ENCODE measurements at places on chromosomes 3 and 15.

GRCh38 chr3:52090933-52091468, 34.6 kb upstream of the DUSP7 start:
- DNase-seq = peak; percentile 54

- DNase-seq = no peak
Observed at GRCh38 chr15:96158938-96159337, 171.6 kb upstream of the NR2F2 start.

DNA sequence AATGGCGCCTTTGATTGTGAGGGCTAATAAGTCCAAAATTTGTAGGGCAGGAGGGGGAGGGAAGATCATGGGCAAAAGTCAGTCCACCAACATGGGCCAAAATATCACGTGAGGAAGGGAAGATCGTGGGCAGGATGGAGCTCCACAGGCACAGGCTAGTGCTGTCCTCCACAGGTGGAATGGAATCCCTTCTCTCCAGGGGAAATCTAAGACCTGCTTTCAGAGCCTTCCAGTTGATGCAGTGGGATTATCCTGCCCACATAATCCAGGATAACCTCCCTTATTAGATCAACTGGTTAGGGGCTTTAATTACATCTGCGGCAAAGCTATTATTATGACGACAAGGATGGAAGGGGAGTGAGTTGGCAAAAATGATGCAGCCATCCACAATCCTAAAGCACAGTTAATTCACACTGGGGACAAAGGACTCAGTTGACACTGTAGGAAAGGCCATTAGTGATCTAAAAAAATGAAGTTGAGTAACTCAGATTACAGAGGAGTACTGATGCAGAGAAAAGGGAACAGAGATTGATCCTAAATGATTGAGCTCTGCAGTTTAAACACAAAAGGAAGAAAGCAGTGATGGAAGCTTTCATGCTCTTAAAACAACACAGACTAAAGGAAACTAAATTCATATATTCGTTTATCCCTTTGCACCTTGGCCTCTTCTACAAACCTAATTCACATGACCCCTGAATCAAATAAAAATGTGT, 159.8 kb downstream of the AKAP13 start:
- no peak for DNase-seq

DNA sequence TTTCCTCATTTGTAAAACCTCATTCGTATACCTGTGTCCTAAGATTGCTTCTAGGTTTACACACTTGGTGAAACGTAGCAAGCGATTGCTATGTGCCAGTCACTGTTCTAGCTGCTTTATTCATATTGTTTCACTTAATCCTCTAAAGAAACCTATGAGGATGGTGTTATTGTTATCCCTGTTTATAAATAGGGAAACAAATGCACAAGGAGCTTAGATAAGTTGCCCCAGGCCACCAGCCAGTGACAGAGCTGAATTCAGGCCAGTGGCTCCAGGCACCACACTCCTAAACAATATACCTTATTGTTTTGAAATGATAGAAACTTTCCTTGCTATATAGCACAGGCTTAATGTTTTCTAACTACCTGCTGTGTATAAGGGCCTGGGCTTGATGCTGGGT, 44.0 kb downstream of the LPP start:
- no peak for DNase-seq

GRCh38 chr3:181999314-181999713, 287.6 kb downstream of the SOX2 start:
- no peak for DNase-seq

- DNase-seq = no peak
Observed at GRCh38 chr3:138070006-138070405, 45.4 kb downstream of the DZIP1L start.

- DNase-seq = no peak
Observed at GRCh38 chr15:57245130-57245529, 131.2 kb upstream of the CGNL1 start.

GRCh38 chr3:134033315-134033996, 3.7 kb upstream of the SLCO2A1 start:
- no peak for DNase-seq

GRCh38 chr15:89168316-89168833, 53.0 kb downstream of the RLBP1 start:
- no peak for DNase-seq

GRCh38 chr3:79161941-79162340, 605.9 kb downstream of the ROBO1 start:
- no peak for DNase-seq

DNA sequence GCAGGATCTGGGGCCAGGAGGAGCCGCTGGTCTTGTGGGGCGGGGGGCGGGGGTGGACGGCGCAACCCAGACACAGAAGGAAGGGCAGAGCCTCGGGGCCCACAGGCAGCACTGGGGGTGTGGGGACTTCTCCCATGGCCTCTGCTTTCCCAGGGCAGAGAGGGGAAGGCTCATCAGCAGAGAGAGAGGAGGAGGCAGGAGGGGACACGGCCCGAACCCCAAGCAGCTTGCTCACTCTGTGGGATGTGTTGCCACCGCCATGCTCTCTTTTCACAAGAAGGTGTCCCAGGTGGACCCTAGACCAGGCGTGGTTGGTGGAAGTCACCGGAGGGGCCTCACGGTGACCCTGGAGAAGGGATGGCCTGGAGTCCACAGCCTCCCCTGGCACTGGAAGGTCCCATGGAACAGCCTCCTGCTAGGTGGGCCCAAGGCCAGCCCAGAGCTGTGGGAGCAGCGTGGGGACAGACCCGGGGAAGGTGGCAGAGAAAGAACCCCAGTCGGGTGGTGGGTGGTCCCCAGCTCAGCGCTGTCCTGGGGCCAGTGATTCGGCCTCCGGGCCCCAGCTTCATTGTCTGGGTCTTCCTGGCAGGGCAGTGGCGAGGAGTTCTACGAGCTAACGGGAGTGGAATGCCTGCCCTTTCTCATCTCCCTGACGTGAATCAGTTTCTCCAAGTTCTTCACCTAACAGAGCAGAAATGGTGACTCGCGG, 46.8 kb upstream of the PCSK6 start:
- no peak for DNase-seq

DNA sequence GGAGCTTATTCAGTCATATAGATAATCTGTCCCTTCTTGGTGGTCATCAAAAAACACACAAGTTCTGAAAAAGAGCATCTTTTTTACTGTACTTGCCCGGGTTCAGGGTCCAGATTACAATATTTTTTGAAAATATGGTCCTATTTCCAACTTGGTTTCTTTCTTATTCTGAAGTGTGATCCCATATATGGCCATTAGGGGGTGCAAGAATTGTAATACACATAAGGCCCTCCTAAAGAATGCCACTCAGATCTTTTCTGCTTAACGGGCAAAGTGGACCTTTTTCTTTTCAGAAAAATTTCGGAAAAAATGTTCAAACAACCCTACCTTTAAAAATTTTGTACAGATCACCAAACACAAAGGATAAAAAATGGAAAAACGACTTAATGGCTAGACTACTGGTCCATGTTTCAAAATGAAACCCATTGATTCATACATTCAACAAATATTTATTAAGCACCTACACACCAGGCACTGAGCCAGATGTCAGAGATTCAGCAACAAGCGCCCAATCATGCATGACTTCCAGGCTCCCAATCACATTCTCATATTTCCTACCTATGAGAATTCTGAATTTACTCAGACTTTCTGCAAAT, 102.0 kb upstream of the MYRIP start:
- peak; percentile 20 for DNase-seq

DNA sequence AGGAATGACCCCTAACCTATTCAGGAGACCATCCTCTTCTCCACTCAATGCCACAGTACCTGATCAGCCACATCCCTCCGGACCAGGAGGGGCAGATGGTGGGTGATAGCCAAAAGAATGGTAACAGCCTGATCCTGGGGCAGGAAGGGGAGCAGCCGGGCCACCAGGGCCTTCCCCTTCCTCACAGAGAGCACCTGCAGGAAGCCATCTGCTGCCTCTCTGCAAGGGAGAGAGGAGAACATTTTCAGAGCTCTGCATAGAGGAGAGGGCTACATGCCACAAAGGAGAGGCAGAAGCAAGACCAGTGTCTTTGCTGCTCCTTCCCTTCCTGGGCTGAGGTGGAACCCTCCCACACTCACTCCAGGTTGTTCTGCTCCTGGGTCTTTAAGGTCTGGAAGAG, 5.5 kb upstream of the SPG11 start:
- no peak for DNase-seq

- DNase-seq = no peak
Observed at GRCh38 chr3:126556637-126557414, 1.9 kb downstream of the C3orf22 start.

- DNase-seq = no peak
Observed at GRCh38 chr3:9098716-9099675, 135.7 kb upstream of the RAD18 start.

DNA sequence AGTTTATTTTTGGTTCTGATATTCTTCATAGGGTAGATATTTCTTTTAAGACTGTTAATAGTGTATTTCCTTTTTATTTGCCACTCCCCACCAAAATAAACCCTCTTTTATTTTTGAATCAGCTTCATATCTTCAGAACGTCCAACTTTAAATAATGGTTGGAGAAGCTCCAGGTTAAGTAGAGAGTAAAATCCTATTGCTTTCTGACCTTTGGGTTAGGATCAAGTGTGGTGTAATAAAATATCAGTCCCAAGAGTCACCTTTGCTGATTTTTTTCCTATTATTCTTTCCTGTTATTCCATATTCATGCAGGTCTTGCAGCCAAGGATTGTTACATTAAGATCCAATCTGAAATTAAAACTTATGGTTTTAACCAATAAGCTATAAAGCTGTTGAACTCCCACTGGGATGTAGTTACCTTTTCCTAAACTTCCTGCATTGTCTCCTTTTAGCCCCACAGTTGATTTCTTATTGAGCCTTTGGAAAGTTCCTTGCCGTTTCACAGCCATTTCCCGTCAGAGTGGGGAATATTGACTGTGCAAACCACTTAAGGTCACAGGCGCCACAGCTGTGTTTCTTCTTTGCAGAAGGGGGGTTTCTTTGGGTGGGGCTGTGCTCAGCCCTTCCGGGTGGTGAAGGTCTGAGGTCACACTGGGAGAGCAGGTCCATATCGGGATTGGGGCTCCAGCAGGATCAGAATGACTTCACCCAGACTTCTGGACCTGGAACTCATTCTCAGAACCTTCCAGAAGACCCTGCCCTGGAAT, 287.3 kb upstream of the CTDSPL start:
- DNase-seq = no peak

DNA sequence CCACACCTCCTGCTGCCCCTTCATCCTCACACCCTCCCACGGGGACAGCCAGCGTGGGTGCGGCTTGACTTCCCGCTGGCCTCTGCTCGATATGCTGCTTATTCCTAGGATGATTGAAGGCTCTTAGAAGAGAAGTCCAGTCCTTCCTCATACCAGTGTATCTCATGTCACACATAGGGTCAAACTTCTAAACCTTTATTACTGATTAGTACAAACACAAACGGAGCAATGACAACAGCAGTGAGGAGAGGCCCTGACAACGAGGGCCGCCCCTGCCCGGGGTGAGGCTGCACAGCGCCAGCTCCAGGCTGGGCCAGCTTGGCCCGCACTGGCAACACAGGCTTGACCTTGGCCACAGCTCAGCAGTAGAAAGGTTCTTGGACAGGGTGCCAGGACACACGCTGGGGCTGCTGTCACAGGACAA, 3.7 kb downstream of the CIB1 start:
- DNase-seq = no peak

GRCh38 chr15:27864086-27864485, 235.0 kb downstream of the OCA2 start:
- DNase-seq = no peak

- DNase-seq = no peak
Observed at GRCh38 chr15:69075440-69075839, 60.9 kb downstream of the NOX5 start.

DNA sequence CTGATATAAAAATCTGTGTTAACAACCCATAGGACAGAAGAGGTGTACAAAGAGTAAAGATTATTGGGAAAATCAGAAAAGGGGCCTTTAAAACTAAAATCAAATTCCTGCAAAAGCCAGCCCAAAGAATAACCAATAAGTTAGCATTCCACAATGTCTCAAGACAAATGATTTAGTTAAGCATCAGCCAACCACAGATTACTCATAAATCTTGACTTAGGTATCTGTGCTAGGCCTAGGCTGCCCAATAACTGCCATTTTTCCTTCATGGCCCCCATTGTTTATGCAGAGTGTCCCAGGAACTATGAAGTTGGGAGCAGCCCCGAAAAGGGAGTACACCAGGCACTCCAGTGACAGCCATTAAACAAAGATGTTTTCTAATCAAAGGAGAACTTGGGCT, 7.4 kb downstream of the TRANK1 start:
- DNase-seq = no peak

DNA sequence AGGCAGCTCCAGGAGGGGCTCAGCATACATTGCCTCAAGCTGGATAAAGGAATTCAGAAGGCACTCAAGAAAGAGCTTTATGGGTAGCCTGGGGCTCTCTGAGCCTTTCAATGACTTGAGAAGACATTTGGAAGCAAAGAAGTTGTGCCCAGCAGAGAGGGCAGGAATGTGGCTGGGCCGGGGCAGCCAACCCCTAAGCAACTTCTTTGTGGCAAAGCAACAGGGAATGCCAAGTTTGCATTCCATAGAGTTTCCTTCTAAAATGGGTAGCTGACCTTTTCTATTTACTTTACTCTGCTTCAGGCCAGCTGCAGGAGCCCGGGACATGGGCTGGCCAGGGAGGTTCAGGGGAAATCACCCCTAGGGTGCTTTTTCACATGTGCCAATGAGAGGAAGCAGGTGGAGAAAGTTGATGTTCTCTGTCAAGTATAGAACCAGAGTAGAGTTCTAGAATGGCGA, 45.6 kb downstream of the CCDC12 start:
- DNase-seq = no peak

DNA sequence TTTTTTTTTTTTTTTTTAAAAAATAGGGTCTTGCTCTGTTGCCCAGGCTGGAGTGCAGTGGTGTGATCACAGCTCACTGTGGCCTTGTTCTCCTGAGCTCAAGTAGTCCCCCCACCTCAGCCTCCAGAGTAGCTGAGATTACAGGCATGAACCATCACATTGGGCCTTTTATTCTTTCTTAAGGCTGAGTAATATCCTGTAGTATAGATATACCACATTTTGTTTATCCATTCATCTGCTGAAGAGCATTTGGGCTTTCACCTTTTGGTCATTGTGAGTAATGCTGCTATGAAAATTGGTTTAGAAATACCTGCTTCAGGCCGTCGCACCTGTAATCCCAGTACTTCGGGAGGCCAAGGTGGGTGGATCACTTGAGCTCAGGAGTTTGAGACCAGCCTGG, 42.6 kb downstream of the PAQR5 start:
- no peak for DNase-seq

DNA sequence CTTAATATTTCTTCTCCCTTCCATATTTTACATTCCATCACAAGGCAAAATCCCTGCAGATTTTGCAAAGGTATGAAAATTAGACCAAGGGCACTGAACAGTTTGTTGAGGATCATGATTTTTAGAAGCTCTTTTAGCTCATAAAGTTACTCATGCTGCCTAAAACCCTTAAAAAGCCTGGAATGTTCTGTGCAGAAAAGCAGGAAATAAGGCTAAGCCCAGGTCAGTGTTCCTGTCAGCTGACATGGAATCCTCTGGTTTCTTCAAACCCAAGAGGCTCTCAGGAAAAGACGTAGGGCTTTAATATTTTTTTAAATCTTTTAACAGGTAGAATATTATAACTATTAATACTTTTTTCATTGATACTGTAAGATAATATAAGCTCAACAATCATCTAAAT, 8.2 kb downstream of the CBLB start:
- no peak for DNase-seq

GRCh38 chr3:112653209-112653871, 12.4 kb upstream of the CCDC80 start:
- DNase-seq = no peak
